ENCODE measurements at places on chromosomes 3 and 15.
A peak's percentile ranks its signal among the peaks of the same experiment; 100 is the strongest.

- no peak for DNase-seq
These were observed 93.5 kb downstream of the FLNB start for GRCh38 chr3:58101499-58102389.

- no peak for DNase-seq
These were observed 4.5 kb downstream of the CORO2B start for GRCh38 chr15:68583321-68583720.

GRCh38 chr3:13114811-13115575 lies 41.8 kb upstream of the IQSEC1 start:
- DNase-seq = no peak

GRCh38 chr3:165211721-165212120 lies 15.5 kb upstream of the SLITRK3 start:
- DNase-seq = no peak

DNA sequence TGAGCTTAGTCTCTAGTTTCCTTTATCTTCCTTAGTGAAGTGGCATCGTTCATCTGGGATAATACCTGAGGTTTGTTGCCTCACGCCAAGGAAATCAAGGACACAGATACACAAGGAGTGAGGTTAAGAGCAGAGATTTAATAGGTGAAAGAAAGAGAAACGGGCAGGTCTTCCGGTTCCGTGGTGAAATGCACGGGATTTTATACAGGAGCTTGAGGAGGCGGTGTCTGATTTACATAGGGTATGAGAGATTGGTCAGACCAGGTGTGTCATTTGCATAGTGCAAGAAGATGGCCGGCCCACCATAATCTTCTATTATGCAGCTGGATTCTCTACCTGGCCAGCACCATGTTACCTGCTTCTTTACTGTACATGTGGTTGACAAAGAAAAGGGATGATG lies 17.2 kb downstream of the ARRDC4 start:
- DNase-seq = no peak

DNA sequence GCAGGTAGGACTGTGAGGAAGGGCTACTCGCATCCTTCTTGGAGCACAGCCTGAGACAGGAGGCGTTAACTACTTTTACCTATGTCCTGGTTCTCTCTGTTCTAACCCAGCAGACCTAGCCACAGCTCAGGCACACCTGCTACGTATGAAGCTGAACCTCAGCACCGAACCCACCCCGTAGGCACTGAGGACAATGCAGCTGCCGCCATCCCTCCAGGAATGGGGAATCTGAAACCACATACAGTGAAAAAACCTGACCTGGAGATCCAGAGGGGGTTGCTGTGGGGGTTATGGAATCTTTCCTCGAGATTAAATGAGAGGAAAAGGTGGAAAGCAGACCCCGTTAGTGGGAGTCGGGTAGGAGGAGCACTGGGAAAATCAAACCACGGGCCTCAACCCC lies 14.4 kb downstream of the MST1R start:
- DNase-seq = no peak

GRCh38 chr3:187841560-187841959 lies 96.3 kb upstream of the BCL6 start:
- no peak for DNase-seq

- no peak for DNase-seq
These were observed 18.3 kb upstream of the BFSP2 start for GRCh38 chr3:133381346-133382109.

DNA sequence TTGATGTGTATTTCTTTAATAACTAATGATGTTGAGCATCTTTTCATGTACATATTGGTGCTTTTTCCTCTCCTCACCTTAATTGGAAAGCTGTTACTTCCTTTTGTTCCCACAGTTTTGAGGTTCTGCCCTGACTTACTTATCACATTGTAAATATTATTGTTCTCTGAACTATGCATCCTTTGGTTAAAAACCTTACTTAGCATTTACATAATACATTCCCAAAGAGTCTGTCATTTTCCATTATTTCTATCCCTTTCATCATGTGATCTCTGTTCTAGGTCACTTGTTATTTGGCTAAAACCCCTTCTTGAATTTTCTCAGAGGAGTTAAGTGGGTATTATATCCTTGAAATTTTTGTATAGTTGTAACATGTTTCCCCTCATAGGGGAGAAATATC lies 33.0 kb downstream of the SLC12A6 start:
- DNase-seq = no peak

DNA sequence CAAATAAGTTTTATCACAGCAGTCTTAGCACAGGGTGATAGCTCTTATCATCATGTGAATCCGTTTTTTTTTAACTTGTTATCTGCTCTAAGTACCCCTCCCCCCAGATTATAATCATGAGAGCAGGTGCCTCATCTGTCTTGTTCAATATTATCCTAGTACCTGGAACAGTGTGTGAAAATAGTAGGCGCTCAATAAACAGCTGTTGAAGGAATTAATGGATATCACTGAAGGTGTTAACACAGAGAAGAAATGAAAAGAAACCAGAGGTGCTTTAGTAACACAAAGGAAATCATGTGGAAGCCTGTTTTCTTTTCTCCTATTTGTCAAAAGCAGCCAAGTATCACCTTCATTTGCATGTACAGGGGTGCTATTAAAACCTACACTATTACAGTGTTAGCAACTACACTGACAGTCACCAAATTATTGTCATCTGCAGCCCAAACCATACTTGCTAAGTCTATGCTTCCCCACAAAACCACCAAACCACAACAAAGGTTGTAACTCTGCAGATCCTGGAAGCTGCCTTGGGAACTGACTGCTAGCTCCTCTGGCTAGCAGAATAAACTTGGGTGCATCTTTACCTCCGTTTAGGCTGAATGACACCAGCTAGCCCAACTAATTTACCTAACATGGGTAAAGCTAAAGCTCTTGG lies 2.9 kb downstream of the XPC start:
- DNase-seq = peak; percentile 77

DNA sequence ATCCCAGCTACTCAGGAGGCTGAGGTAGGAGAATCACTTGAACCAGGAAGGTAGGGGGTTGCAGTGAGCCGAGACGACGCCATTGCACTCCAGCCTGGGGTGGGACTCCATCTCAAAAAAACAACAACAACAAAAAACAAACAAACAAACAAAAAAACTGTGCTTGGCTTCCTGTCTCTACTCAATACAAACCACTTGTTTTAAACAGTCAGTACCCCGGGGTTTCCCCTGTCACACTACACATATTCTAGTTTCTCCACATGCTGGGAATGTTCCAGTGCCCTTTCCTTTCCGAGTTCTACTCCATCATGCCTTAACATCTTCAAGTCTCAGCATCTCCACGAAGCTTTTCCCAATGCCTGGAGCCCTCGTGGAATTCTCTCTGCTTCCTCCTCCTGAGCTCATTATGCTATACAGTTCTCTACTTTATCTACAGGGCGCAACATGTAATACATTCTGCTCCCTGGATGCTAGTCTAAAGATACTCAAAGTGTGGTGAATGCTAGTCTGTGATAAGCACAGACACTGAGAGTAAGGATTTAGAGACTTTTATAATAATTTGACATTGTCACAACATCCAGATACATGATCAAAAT lies 7.8 kb downstream of the EMC3 start:
- DNase-seq = no peak

GRCh38 chr15:65421360-65422215 lies 1.2 kb downstream of the IGDCC4 start:
- peak; percentile 82 for DNase-seq

- no peak for DNase-seq
These were observed 10.3 kb upstream of the STAB1 start for GRCh38 chr3:52484680-52485461.

GRCh38 chr3:132351222-132351806 lies 34.1 kb downstream of the ACP3 start:
- no peak for DNase-seq

GRCh38 chr15:58161436-58161930 lies 23.3 kb downstream of the AQP9 start:
- no peak for DNase-seq

DNA sequence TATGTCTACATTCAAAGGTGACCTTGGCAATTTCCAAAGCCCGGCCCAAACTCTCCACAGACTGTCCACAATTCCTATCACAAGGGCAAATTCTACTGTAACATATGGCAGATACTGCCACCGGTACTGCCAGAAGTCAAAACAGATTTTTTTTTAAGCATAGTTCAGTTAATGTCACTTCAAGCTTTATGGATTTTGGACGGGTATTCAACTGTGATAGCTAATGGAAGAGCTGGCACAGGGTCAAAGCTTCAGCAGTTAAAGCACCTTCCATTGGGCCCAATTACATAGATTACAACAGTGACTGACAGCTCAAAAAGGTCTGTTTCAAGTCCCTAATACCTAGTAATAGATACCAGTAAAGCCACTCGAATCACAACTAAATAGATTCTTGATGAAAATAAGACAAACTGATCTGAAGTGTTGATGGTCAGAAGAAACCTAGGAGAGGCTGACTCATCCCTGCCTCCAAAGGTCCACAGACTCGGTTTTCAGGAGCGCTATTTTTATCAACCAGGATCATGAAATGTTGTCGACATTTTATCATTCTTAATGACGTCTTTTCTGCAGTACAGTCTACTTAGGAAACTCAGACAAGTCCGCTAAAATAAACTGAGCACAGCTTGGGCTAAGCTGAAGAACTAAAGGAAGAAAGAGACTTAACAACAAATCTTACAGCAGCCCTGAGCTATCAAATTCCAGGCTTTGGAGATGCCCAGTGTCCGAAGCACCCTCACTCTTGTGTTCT lies 38.7 kb downstream of the ANXA2 start:
- DNase-seq = no peak

DNA sequence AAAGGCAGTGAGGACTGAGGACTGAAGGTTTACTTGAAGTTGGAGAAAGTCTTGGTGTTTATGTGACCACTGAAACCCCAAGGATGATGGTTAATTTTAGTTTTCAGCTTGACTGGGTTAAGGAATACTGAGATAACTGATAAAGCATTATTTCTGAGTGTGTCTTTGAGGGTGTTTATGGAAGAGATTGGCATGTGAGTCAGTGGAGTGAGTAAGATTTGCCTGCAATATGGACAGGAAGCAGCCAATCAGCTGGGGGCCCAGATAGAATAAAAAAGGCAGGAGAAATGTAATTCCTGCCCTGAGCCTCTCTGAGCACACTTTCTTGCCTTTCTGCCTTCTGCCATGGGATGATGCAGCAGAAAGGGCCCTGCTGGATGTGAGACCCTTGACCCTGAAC lies 92.4 kb downstream of the KBTBD8 start:
- DNase-seq = no peak

- DNase-seq = no peak
These were observed 164.3 kb downstream of the ECT2 start for GRCh38 chr3:172914854-172915253.

DNA sequence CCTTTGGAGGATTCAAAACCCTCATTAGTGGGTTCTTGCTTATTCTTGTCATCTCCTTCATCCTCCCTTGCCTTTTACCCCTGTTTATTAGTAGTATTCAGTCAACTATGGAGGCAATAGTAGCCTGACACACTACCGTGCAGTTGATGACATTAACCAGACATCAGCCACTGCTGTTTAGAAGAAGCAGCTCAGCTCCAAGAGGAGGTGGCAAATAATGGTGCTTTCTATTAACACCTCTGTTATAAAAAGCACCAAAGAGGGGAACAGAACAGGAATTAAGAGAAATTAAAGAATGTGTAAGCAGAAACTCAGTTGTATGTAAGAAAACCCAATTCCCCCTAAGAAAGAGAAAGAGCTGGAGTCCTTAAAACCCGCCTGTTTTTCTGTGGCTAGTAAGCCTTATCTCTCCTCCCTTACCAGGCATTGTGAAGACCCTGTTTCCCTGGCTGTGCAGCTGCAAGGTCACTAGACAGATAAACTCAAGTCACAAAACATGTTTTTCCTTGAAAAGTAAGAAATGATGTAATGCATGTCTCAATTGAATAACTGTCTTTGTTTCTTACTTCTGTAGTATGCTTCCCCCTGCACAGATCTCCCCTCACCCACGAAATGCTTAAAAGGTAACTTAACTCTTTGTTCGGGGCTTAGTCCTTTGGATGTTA lies 21.2 kb downstream of the CCR4 start:
- DNase-seq = no peak

All from KBM-7 (cell line).